ENCODE measurements at places on chromosomes 16 and 17. TPM values are rescaled to one million over a fixed set of nuclear protein-coding genes. Genes with fewer than 3 reads are reported as not detected.

GRCh38 chr16:55530316-55530856 is 21.5 kb downstream of the LPCAT2 start:
- DNase-seq = no peak

GRCh38 chr16:20846551-20846950 is 40.2 kb downstream of the REXO5 start:
- DNase-seq = no peak

- DNase-seq = no peak
These were observed 30.8 kb downstream of the NMT1 start for GRCh38 chr17:45091778-45092425.

DNA sequence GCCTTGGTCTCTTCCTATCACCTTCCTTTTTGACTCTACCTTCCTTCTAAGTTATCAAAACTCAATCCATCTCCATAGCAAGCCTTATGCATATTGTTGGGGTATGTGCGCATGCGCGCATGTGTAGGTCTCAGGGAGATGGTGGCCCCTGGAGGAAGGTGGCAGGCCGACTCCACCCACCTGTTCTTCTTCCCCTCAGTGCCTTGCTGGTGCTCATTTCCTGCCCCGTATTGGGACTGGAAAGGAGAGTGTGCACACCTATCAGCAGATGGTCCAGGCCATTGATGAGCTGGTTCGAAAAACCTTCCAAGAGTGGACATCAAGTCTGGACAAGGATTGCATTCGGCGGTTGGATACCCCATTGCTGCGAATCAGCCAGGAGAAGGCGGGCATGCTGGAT is 25.2 kb downstream of the DNAH2 start:
- DNase-seq = no peak

DNA sequence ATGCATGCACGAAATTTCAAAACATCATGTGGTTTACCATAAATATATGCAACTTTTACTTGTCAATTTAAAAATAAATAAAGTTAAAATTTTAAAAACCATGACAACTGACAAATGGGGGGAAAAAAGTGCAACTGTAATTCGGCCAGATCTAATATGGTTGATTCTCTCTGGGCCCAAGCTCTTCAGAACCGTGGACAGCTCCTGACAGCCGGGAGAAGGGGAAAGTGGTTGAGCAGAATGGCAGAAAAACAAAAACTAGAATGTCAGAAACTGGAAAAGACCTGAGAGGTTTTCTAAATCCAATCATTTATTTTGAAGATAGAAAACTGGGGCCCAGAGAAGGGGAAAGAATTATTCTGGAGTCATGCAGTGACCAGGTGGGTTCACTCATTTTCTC is 126.6 kb downstream of the TMEM132E start:
- no peak for DNase-seq

DNA sequence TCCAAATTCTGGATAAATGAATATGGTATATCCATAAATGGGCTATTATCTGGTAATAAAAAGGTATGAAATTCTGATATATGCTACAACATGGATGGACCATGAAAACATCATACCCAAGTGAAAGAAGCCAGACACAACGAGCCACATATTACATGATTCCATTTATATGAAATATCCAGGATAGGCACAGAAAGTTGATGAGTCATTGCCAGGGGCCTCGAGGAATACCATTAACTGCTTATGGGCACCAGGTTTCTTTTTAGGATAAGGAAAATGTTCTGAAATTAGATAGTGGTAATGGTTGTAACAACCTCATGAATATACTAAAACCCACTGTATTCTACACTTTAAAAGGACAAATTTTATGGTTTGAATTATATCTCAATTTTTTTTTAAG is 123.2 kb downstream of the PITPNC1 start:
- no peak for DNase-seq

- DNase-seq = no peak
These were observed 2.1 kb upstream of the USP32 start for GRCh38 chr17:60393840-60394723.

DNA sequence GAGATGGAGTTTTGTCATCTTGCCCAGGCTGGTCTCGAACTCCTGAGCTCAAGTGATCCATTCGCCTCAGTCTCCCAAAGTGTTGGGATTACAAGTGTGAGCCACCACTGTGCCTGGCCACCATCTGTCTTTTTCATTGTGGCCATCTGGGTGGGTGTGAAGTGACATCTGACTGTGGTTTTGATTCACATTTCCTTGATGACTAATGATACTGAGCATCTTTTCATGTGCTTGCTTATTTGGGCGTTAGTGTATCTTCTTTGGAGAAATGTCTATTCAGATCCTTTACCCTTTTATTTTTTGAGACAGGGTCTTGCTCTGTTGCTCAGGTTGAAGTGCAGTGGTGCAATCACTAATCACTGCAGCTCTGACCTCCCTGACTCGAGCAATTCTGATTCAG is 53.9 kb upstream of the ERN1 start:
- no peak for DNase-seq

DNA sequence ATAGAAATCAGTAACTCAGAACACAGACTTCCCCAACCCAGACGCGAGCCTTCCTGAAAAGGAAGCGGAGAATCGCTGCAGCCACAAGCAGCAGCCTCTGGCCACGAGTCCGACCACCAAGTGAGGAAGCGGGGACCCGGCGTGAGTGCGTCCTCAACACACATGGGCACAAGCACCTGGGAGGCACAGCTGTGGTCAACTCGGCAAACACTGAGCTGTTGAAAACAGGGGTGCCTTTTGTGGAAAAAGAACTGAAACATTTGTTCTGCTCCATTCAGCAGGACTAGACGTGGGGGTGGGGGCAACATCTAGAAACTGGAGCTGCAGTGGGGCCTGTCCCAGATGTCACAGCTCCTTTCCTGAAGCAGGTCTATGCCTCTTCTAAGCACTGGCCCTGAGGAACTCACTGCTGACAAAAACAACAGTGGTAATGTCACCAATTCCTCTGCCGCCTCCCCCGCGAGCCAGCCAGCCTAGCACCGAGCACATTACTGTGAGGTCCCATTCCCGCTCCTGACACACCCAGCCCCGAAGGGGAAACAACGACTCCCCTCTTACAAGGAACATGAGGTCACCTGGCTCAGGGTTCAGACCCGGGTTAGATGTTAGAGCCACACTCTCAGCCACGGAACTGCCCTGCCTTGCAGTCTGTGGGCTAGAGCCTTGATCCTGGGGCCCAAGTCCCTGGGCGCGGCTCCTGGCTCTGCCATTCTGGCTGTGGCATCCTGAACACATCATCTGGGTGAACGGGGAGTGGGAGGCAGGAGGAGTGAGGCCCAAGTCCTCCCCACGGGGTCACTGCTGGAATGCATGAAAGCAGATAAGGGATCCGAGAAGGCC is 29.0 kb downstream of the KDM8 start:
- no peak for DNase-seq

DNA sequence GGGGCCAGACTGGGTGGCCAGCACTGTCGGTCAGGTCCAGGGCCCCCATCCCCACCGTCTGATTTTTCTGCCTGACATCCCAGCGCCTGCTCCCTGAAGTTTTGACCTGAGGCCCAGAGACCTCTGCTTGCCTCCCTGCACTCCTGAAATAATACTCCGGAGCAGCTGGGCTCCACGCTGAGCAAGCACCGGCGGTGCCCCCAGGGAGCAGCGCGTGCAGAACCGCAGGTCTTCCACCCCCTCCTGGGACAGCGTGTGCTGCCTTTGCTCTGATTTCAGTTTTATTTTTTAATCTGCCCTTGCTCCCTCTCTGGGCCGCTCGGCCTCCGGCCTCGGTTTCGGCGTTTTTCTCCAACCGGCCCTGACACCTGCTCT is 132.4 kb upstream of the GSE1 start:
- DNase-seq = no peak

DNA sequence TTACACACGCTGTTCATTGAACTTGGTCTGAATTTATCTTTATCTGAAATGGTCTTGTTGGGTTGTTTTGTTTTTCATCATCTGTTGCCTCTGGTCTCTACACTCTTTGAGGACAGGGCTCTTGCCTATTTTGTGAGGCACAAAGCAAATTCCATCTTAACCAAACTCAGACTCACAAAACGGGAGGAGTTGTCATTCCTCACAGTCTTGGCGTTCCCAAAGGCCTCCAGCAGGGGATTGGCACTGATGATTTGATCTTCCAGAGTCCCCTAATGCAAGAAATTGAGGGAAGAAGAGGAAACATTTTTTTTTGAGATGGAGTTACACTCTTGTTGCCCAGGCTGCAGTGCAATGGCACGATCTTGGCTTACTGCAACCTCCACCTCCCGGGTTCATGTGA is 8.7 kb downstream of the MYH3 start:
- no peak for DNase-seq

GRCh38 chr17:82838386-82839063 is 1.3 kb downstream of the ZNF750 start:
- peak; percentile 75 for DNase-seq

DNA sequence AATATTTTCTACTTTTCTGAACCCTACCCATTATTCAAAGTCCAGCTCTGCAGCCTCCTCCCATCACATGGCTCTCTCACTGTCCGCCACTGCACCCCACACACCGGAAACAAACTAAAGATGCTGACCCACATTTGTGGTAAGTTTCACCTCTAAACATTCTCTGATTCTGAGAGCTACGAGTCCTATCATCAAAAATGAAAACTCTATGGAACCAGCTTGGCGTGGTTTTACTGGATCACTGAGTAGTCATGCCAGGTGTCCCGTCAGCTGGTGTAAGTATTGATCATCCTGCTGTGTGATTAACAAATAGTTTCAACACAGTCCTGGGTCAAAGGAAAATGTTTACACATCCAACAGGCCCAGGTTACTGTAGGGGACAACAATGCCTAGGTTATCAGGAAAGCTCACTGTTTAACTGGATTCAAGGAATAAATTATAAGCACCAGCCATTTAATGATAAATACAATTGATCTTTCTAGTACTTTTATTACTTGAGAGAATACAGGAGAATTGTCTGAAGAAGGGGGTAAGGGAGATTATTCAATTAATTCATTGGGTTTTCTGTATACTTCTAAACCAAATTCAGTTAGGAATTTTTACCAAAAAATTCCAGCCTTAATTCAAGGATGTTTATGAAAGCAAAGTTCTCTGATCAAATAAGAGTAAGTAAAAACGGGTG is 33.9 kb downstream of the CYTH1 start:
- DNase-seq = no peak

GRCh38 chr17:2414446-2415064 is 13.7 kb upstream of the MNT start:
- no peak for DNase-seq

DNA sequence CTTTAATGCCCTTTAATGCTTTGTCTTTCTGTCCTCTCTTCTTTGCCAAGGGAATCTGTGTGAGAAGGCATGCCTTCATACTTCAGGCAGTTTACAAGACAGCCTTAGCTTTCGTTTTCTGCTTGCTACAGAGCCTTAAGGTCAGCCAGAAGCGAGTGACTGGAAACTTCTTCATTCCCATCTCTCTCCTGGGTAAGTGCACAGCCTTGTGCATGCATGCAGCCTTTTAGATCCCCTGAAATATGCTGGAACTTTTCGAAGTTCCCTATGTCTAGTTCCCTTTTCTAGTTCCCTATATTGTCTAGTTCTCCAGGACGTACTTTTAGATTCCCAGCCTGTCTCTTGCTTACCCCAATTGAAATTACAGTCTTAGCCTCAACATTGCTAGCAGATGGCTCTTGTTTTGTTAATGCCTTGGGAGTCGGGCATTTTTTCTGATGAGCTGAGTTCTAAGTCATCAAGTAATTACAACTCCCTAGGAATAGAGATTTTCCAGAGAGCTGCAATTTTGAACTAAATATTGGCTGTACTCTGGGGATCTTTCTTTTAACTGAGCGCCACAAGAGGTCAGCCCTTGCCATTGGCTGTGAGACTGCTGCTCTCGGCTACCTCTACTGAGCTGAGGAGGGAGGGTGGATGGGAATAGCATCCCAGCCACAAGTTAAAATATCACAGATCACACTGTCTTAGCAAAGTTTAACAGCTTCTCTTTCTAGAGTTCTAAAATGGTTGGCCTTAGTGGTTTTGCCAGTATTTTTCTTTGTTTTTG is 22.7 kb upstream of the PPM1D start:
- DNase-seq = no peak

- no peak for DNase-seq
These were observed 36.8 kb upstream of the ELAC2 start for GRCh38 chr17:13054666-13055065.

DNA sequence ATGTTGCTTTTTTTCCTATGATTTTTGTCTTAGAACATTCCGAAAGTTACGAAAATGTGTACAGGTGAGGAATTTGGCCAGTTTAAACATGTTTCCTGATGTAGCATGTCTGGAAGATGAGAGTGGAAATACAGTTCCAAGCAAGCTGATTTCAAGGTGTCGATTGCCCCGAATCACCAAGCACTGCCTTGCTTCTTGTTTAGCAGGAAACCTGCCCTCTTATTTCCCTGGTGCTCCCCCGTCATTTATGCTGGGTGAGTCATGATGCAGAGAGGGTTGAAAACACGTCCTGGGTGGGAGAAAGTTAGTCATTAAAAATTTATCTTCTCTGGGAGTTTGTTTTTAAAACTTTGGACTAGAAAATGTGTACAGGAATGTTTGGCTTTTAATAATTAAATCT is 608.6 kb upstream of the EEF2KMT start:
- DNase-seq = no peak

DNA sequence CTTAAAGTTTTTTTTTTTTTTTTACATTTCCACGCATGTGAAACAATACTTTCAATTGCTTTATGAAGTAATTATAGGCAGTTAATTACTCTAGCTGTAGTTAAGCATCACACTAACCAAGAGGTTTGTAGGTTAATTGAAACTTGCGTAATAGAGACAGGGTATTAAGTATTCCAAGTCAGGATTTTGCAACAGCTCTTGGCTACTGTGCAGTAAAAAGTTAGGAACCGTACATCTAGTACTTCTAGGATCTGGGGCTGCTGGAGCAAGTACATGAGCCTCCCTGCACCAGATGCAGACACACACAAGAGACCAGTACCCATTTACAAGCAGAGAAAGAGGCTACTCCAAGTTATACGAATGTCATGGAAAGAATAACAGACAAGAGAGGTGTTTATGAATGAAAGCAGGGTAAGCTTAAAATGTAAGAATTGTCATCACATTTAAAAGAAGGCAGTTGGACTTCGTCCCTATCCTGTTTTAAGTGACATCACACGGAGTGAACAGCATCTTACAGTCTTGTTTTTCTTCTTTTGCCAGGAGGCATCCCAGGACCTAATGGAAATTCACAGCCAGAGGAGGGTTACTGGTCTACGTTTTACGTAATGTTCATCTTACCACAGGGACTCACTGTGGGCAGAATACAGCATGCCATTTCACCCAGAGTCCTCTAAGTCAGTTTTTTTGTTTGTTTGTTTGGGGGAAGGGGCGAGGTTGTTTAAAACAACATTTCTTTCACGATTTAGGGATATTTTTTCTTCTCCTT is 379.6 kb upstream of the PSMD7 start:
- DNase-seq = no peak

GRCh38 chr16:81532491-81533174 is 88.0 kb downstream of the CMIP start:
- DNase-seq = no peak

The SMIM36 gene
- not detected for total RNA-seq

The GAS2L2 gene
- total RNA-seq = not detected

The MPRIP gene
- total RNA-seq = 145 TPM

The WNT3 gene
- total RNA-seq = 0.44 TPM

The PNMT gene
- 26.2 TPM for total RNA-seq

The PRR11 gene
- 0.79 TPM for total RNA-seq

The GJD3 gene
- not detected for total RNA-seq

The TM4SF5 gene
- not detected for total RNA-seq

The CES1 gene
- 23.8 TPM for total RNA-seq

The ASGR2 gene
- 0.33 TPM for total RNA-seq

The PRAC2 gene
- total RNA-seq = not detected

The PYDC1 gene
- total RNA-seq = not detected

Data from right atrium auricular region (tissue), 2 donors.